ENCODE measurements at places on chromosomes 13 and 19.

DNA sequence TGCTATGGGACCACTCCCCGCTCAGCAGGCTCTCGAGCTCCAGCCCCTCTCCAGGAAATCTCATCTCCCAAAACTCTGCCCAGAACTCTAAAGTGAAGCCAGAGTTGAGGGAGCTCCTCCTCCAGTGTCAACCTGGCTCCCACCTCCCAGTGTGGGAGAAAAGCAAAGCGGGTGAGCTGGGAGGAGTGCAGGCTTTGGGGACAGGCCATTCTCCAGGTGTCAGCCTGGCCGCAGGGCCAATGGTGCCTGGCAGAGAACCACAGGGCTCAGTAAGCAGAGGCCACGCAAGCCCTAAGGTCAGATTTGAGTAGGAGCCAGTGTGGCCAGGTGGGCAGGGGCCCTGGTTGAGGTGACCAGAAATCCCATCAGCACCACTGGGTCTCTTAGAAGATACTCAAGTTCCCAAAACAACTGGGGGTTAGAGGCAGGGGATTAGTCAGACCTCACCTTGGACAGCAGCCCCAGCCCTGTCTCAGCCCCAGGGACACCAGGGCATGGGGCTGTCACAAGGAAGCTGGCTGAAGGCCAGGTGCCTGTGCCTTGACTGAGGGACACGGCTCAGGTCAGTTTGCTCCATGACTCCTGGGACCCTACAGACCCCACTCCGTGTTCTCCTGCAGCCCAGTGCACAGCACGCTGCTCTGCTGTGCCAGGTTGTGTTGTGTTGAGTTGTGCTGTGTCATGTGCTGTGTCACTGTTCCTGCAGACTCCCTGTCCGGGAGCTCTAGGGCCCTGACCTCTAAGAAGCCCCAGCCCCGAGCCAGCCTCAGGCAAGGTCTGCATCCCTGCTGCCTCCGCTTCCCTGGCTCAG lies 2.8 kb upstream of the ZNF181 start:
- no peak for DNase-seq

- DNase-seq: no peak
Measured at GRCh38 chr19:14218620-14219330, 12.8 kb upstream of the ADGRL1 start.

GRCh38 chr13:109307027-109307426 lies 479.4 kb downstream of the IRS2 start:
- DNase-seq: no peak

DNA sequence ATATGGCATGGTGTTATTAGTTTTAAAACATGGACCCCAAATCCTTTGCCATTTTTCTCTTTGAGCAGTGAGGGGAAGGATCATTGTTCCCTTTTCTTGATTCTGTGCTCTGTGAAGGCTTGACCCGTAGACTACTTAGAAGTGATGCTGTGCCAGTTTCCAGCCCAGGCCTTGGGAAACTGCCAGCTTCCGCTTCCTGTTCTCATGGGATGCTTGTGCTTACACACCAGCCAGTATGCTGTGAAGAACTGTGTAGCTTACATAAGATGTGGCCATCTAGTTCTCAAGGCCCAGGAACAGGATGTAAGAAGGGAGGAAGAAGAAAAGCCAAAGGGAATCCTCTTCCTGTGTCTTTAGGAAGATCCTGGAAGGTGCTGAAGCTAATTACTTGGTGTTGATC lies 180.9 kb downstream of the PCCA start:
- DNase-seq: no peak

GRCh38 chr19:55400281-55401087 lies 7.1 kb downstream of the UBE2S start:
- no peak for DNase-seq

- DNase-seq: no peak
Measured at GRCh38 chr13:29648760-29649159, 53.3 kb upstream of the SLC7A1 start.

GRCh38 chr19:45657520-45658167 lies 10.4 kb upstream of the GIPR start:
- DNase-seq: no peak

DNA sequence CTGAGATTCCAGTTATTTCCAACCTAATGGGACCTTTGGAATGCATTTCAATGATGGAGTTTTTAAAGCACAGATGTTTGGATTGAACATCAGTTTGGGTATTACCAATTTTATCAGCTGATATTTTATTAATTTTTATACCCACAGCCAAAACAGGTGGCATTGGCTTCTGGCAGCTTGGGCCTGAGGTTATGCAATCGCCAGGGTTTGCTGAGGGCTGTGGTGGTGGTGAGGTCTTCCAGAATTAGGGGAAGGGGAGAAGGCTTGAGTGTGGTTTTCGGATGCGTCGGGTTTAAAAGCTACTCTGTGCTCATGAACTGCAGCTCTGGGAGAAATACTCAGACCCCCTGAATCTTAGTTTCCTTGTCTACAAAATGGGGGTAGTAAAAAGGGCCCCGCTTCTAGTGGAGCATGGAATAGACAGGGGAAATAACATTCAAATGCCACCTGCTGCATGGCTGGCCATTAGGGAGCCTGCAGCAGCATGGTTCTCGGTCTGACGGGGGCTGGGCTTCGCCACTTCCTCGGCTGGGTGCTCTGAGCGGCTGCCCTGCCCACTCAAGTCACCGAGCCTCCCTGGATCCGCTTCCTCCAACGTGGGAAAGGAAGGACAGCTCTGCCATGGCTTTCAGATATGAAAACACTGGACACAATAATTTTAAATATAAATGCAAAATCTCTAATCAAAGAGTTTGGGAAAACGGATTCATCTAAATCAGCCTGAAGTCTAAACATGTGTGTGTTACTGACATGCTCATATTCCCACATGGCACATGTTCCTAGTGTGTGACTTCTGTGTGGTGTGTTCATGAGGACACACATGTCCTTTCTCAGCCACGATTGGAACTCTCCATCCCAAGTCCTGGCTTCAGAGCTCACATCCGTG lies 35.2 kb downstream of the ADPRHL1 start:
- DNase-seq: no peak

DNA sequence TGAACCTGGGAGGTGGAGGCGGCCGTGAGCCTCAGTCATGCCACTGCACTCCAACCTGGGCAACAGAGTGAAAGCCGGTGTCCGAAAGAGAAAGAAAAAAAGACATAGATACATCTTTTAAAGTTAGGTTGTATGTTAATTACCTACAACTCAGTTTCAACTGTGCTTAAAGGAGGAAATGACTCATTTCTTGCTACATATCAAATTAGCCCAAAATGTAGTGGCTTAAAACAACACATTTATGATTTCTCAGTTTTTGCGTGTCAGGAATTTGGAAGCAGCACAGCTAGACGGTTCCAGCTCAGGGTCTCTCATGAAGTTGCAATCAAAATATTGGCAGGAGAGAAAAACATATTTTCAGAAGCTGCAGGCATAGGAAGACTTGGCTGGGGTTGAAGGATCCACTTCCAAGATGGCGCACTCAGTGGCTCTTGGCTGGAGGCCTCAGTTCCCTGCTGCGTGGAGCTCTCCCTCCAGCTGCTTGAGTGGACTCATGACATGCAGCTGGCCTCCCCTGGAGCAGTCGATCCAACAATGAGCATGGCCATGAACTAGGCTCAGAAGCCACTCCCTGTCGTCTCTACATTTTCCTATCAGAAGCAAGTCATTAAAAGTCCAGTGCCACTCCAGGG lies 7.1 kb downstream of the LDLR start:
- peak; percentile 89 for DNase-seq

DNA sequence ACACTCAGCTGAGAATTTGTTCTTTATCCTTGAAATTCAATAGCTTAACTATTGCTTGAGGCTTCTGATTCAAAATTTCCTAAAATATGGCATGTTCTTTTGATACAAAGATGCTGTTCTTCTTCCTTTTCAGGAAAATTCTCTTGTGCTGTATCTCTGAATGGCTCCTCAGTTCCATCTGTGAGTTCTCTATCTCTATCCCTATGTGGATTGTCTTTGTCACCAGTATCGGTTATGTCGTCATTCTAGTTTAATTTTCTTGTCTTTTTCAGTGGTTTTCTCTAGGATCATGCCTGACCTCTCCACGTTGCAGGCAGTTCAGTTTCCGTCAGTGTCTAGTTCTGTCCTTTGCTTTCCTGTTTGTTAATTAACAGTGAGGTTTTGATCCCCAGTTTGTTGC lies 104.6 kb upstream of the GJB6 start:
- no peak for DNase-seq

DNA sequence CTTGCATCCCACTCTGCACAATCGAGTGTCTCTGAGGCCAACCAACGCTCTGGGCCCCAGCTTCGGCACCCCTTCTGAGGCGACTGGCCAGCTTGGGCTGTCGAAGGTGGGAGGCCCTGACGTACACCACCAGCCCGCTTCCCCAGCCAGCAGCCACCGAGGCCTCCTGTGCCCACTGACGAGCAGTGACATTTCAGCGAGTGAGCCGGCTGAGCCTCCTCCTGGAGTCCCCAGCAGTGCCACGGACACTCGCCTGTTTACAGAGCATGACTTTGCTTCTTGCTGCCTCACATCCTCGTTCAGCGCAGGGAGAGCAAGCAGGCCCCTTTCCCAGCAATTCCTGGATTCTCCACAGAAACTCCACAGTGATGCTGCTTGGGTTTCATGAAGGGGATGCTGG lies 240.2 kb upstream of the MAB21L1 start:
- no peak for DNase-seq

DNA sequence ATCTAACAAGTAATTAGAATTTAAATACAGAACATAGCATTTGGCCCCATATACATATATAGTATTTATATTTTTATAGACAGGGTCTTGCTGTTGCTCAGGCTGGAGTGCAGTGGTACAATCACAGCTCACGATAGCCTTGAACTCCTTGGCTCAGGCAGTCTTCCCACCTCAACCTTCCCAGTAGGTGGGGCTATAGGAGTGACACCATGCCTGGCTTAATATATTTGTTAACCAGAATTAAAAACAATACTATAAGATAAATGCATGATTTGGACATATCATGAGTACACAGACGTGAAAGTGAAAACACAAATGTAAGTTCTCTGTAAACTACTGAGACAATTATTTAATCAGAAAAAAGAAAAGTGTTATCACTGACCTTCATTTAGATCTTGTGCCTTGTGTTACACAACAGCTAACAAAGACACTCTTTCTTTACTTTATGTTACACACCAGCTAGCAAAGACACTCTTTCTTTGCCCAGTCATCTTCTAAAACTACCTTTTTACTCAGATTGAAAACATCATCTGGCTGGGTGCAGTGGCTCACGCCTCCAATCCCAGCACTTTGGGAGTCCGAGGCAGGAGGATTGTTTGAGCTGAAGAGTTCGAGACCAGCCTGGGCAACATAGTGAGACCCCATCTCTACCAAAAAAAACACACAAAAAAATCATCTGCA lies 22.6 kb downstream of the CARS2 start:
- DNase-seq: no peak

DNA sequence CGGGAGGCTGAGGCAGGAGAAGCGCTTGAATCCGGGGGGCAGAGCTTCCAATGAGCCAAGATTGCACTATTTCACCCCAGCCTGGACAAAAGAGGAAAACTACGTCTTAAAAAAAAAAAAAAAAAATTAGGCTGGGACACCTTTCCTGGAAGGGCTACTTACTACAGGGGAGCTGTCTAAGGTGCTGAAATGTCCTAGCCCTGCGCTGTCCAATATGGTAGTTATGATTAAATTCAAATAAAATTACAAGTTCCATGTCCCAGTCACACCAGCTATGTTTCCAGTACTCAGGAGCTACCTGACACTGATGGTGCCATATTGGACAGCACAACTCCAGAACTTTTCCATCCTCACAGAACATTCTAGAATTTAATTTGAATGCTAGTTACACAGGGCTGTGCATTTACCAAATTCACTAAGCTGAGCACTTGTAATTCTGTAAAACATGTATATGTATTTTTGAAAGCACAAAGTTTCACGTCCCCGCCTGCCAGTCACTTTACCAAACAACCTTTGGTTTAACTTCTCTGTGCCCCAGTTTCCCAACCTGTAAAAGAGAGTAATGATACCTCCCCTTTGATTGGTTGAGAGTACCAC lies 9.2 kb upstream of the ZSCAN22 start:
- DNase-seq: peak; percentile 20

DNA sequence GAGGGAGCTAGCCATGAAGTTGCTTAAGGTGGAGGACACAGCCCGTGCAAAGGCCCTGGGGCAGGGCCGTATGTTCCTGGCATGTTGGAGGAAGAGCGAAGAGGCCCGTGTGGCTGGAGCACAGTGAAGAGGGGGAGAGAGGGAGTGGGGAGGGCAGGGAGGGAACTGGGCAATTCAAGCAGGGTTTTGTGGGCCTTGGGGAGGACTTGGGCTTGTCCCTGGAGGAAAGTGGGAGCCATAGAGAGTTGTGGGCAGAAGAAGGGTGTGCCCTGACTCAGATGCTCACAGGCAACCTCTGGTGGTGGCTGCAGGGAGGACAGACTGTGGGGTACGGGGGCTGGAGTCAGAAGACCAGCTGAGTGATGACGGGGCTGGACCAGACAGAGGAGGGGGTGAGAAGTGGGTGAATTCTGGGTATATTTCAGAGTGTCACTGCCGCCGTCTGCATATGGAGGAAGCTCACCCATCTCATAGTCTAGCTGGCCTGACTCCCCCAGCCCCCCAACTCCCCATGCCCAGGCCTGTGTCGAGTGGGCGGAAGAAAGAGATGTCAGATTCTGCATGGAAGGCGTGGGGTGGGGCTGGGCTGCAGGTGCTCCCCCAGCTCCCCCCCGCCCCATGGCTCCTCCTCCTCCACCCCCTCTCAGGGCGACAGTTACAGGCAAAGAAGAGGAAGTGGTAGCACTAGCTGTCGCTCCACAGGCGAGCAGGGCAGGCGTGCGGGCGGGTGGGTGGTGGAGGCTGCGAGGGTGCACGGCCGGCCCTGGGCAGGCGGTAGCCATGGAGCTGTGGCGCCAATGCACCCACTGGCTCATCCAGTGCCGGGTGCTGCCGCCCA lies at the start of gene VAV1:
TSS of gene VAV1 (plus strand) at position 681 of the 838 bp plus-strand sequence. CDS start at position 781, 100 bp downstream.
- DNase-seq: peak; percentile 93

- peak; percentile 5 for DNase-seq
Measured at GRCh38 chr13:101624210-101624922, 171.9 kb downstream of the ITGBL1 start.

DNA sequence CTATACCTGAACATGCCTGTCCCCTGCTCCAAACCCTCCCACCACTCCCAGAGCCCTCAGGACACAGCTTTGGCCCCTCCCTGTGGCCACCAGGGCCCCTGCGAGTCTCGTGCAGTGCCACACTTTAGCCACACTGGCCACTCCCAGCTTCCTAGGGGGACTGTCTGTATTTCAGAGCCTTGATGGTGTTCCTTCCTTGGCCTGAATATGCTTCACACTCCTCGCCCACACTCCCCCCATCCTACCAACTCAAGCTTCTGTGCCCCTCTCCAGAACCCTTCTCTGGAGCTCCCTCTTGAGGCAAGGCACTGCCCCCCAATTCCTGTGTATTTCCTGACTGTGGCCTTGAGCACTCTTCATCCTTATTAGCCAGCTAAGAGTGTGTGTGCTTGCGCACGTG lies 80.2 kb downstream of the DPF1 start:
- DNase-seq: no peak

Measured in GM12865 (cell line).